ENCODE measurements at places on chromosomes 13 and 19.
A peak's percentile ranks its signal among the peaks of the same experiment; 100 is the strongest.

DNA sequence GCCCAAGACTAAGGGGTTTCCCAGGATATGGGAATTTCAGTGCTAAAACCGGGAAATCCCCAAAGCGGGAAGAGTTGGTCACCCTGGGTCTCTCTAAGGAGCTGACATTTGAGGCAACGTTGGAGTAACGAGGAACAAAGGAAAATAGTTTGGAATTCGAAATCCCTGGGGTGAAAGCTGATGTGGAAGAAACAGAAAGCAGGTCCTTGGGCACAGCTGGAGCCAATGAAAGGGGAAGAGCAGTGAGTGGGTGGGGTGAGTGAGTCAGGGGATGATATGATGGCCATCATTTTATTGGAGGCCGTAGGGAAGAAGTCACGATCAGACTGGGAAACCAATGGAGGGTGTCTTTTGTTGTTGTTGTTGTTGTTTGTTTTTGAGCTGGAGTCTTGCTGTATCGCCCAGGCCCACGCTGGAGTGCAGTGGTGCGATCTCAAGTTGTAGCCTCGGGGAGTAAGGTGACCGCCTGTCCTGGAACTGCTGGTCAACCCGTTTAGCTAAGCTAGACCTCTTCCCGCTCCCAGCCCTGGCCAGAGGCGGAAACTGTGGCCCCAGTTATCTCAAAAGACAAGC, 3.4 kb upstream of the RFX2 start:
- DNase-seq = no peak

- peak; percentile 30 for DNase-seq
These were observed 6.9 kb downstream of the KCTD12 start for GRCh38 chr13:76879203-76879882.

DNA sequence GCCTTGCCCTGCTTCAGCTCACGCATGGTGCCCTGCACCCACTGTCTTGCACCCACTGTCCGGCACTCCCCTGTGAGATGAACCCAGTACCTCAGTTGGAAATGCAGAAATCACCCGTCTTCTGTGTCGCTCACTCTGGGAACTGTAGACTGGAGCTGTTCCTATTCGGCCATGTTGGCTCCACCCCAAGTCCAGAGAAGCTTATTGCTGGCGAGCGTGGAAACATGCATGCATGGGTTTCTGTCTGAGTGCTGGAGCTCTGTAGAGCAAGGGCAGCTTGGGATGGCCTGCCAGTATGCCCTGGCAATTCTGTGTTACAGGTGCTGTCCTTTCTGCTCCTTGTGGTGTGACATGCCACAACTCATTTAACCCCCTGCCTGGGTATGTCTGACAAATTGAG, 152.8 kb downstream of the SHISA2 start:
- no peak for DNase-seq

DNA sequence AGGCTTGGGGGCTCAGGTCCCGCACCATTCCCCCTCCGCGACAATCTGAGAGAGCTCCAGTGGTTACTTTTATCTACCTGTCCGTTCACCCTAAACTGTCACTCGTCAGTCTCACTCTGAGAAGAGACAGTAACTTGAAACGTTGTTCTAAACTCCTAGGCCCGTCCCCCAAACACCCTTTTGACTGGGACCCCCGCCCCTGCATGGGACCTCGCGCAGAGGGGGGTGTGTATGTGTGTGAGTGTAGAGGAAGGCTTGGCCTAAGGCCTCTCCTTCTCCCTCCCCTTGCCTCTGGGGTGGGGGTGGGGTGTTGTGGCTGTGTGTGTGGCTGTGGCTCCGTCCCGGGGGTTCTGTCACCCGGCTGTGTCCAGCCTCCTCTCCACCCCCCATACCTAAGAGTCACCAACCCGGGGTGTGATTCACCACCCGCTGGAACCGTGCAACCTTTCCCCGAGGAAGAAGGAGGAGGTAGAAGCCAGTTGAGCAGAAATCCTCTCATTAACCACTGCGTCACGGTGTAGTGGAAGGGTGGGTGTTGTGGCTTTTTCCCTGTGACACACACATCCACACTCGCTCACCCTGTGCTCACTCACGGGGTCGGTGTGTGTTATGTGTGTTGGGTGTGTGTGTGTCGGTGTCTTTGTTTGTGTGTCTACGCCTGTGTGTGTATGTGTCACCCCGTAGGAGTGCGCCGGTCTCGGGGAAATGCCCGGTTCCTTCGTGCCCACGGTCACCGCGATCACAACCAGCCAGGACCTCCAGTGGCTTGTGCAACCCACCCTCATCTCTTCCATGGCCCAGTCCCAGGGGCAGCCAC, 2.4 kb downstream of the FOSB start:
- no peak for DNase-seq

GRCh38 chr13:101219609-101220265, 196.6 kb downstream of the NALCN start:
- DNase-seq = no peak

DNA sequence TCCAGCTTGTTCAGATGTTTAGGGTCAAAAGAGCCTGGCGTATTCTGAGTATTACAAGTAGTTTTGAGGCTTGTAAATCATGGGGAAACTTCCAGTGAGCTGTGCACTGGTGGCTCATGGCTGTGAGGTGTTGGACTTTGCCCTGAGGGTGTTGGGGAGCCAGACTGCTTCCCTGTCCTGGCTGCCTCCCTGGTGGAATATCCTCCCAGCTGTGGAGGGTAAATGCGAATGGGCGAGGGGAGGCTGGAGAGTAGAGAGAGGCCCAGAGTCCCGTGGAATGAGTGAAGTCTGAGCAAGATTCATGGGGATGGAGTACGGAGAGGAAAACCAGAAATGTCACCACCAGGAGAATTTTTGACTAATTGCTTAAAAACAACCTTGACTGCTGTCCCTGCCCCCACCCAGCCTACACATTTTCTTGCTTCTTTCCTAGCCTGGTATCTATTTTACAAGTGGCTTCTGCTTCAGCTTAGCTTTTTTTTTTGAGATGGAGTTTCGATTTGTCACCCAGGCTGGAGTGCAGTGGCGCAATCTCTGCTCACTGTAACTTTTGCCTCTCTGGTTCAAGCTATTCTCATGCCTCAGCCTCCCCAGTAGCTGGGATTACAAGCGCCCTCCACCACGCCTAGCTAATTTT, 3.7 kb downstream of the SNRPA start:
- DNase-seq = no peak

GRCh38 chr13:50678464-50679162, 164.9 kb downstream of the DLEU7 start:
- no peak for DNase-seq

DNA sequence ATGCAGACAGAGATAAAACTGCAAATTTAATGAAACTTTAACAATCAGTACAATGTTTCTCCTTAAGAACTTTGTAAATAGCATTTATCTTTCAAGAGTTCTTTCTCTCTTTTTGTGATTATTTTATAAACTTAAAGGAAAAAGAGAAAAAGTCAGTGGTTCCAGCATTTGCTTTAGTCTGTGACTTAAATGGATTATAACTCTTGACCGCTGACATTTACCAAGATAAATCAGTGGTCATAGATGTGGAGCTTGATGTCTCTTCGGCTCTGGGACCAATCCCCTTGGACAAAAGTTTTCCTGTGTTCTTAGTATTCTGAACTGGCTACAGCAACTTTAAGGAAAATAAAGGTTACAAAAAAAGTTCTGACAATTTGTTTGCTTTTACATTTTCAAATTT, 162.6 kb downstream of the TM9SF2 start:
- no peak for DNase-seq

GRCh38 chr13:112747256-112747655, 57.4 kb downstream of the ATP11A start:
- no peak for DNase-seq

DNA sequence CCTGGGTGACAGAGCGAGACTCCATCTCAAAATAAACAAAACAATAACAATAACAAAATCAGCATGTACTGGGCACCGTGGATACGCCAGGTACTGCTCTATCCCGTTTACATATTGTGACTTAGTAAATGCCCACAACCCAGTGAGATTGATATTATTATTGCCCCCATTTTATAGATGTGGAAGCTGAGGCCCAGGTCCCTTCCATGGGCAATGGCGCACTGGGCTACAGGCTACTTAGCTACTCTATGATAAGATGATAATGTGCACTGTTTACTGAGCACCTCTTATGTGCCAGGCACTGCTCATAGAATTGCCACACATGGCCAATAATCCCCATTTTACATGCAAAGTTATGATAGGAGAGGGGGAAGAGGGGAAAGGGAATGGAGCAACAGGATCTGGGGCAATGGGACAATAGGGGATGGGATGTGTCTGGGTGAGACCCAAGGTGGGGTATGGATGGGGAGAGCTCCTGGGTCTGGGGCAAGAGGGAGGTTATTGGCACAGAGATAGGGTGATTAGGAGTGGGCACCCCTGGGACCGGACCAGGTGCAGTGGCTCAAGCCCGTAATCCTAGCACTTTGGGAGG, 5.4 kb downstream of the KCNN4 start:
- no peak for DNase-seq

DNA sequence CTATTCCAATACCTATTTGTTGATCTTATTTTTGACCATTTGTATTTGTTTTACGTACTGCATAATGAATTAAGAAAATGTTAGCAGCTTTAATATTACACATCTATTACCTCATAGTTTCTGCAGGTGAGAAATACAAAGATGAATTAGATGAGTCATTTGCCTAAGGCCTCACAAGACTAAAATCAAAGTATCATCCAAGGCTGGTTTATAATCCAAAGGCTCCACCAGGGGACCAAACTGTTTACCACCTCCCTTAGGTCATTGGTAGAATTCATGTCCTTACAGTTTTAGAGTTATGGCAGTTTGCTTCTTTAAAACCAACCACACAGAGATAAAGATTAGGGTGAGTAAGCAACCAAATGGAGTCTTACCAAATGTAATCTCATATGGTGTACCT, 848.1 kb downstream of the SLITRK6 start:
- DNase-seq = no peak

GRCh38 chr13:76012091-76012721, 376.1 kb downstream of the LMO7 start:
- no peak for DNase-seq
